NCI-H69 (cell line): ENCODE measurements at places on chromosomes 2 and 18.

DNA sequence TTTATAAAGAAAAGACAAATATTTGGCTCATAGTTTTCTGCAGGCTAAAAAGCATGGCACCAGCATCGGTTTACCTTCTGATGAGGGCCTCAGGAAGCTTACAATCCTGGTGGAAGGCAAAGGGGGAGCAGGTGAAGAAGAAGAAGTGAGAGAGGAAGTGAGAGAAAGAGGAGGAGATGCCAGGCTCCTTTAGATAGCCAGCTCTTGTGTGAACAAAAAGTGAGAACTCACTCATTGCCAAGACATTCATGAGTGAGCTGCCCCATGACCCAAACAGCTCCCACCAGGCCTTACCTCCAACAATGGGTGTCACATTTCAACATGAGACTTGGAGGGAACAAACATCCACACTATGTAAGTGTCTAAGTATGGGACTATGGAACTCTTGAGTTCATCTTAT, 14.3 kb downstream of the CCDC150 start:
- no peak for DNase-seq

DNA sequence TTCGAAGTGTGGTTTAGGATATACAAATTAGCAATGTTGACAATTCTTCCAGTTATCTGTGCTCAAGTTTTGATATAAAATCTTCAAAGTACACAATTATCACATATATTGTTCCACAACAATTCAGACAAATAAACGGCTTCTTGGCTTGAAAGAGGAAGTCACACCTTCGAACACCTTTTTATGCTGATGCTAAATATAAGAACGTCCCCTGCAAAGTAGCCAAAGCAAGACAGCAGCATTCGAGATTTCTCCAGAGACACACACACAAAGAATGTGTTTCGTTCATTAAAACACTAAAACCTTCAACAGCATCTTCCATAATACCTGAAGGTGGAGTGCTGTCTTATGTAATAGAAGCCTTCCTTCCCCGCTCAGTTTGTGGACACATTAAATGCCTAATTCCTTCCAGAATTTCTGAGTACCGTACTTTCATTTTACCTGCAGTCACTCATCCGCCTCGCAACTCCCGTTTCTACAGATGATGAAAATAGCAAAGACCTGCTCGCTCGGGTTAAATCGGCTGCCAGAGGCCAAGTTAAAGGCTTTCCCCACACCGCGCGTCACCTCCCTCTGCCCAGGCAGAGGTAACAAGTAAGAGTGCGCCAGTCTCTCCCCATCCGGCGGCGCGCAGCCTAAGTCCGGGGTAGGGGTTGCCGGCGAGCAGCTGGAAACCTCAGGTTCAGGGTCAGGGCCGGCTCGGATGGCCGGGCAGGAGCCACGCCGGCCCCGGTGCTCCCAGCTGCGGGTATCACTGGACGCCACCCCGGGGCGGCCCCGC, 847 bp downstream of the SERPINE2 start:
- DNase-seq = peak; percentile 66

GRCh38 chr2:234595829-234596228, 98.9 kb upstream of the ARL4C start:
- DNase-seq = no peak

DNA sequence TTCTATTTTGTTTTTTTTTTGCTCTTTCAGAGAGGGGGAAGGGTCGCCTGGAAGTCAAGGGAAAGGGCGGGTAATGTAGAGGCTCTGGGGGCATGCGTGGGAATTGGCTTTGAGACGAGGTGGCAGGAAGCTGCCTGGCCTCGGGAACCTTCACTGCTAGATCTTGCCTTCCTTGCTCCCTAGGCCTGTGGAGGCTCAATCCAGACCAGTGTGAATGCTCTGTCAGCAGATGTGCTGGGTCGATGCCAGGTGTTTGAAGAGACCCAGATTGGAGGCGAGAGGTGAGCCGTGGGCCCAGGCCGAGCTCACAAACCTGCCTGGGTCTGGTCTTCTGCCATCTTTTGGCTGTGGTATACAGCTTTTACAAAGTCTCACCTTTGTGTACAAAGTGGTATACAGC, 15.5 kb downstream of the CCT7 start:
- DNase-seq = no peak

DNA sequence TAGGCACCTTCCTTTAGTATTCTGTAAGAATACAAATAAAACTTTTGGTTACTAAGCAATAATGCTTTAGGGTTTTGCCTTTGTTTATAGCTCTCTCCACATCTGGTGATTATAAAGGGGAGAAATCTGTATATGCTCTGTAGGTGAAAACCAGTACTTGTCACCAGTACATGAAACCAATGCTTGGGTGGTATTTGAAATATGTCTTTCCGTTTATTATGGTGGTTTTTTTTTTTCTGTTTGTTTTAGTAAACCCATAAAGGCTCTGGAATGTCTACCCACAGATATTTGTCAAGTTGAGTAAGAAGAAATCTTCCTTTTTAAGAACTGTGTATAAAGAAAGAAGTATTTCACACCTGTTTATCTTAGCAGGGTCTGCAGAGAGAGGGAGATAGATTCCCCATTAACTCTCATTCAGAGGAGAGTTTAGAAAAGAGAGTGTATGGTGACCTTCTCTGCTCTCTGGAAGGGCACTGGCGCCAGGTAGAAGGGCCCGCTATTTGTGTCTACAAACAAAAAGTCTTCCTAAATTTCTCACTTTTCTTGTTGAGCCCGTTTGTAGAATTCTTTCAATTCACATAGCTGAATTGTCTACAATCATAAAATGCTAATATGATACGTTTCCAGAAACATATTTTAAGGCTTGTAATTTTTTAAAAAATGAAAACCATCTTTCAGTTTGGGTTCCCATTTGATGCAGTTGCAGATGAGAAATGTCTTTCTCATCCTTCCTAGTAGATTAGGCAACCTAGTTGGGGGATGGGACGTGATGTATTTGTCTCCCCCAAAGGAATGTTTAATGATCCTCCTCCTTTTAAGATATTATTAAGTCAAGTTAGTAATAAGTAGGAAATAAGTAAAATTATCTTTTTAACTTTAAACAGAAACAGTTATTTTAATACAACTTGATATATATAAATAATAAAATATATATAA, 33.9 kb downstream of the MAP3K20 start:
- DNase-seq = no peak

GRCh38 chr2:3626118-3626811, 31.4 kb downstream of the COLEC11 start:
- no peak for DNase-seq

GRCh38 chr2:121409388-121409787, 121.3 kb upstream of the RNU4ATAC start:
- DNase-seq = no peak

DNA sequence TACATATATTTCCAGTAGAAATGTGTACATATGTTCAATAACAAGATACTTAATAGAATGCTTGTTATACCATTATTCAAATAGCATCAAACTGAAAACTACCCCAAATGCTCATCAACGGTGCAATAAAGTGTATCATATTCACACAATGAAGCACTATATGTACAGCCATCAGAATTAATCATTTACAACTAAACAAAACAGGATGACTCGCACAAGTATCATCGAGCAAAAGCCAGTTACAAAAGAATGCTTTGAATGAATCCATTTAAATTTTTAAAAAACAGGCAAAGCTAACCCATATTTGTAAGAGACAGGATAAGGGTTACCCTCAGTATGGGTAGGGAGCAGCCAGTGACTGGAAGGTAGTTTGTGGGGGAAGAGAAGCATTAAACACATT, 132.8 kb upstream of the PDE1A start:
- DNase-seq = no peak

DNA sequence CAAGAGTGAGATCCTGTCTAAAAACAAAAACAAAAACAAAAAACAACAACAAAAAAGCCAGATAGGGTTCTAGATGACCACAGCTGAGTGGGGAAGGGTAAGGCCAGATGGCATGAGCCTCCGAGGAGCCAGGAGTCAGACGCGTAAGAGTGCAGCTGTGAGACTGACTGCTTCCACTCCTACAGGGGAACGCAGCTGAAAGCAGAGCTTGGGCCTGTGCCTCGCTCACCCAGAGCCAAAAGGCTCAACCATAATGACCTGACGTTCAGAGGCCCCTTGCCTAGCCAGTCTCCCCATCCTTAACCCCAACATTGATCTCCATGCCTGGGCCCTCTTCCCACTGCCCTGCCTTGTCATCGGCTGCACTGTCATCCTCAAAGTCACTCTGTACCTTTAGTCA, 26.5 kb upstream of the NCL start:
- no peak for DNase-seq

- DNase-seq = no peak
Measured at GRCh38 chr2:25328152-25329085, 13.3 kb downstream of the DNMT3A start.

DNA sequence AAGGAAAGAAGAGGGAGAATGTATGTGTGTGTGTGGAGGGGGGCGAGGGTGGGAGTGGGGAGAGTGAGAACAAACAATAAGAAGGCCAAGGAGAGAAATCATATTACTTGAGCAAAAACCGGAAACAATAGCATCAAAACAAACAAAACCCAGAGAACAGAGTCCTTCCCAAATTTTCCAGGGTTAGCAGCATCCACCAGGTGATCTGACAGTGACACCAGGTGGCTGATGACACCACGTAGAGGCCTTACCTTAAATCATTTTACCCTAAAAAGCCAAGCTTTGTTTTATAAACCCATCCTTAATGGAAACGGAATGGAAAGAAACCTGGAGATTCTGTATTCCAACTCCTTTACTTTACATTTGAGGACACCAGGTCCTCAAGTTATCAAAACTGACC, 42.9 kb downstream of the CDCA7 start:
- peak; percentile 37 for DNase-seq

- DNase-seq = no peak
Measured at GRCh38 chr2:109222422-109222821, 93.4 kb downstream of the SH3RF3 start.

- no peak for DNase-seq
Measured at GRCh38 chr2:160042054-160042453, 20.4 kb downstream of the PLA2R1 start.

- peak; percentile 11 for DNase-seq
Measured at GRCh38 chr2:173568054-173568453, 213.4 kb downstream of the CDCA7 start.

DNA sequence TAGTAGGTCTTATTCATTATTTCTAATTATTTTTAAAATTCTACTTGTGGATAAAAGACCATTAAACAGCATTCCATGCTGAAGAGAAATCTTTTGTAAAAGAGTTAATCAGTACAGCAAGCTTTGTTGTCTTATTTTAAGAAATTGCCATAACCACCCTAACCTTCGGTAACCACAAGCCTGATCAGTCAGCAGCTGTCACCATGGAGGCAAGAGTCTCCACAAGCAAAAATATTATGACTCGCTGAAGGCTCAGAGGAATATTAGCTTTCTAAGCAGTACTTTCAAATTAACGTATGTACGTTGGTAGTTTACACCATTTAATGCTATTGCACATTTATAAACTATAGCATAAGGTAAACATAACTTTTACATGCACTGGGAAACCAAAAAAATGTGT, 650.5 kb upstream of the LINC00305 start:
- DNase-seq = no peak

GRCh38 chr2:143375384-143375880, 246.2 kb downstream of the ARHGAP15 start:
- no peak for DNase-seq

DNA sequence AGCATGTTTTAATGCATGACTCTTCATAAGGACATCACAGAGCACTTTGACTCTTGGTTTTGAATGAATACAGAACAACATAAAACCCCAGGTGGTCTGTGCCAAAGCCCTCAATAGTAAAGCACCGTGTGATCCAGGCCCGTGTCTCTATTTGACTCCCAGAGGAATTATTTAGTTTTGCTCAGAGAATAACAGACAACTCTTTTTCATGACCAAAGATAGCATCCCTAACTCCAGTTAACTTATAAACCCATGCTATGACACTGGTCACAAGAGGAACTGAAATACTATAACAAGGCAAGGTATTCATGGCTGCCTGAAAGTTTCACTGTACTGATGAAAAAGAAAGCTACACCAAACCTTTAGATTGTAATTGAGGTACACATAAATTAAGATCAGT, 128.4 kb downstream of the IKZF2 start:
- no peak for DNase-seq

- no peak for DNase-seq
Measured at GRCh38 chr18:25446972-25447371, 95.0 kb upstream of the ZNF521 start.

DNA sequence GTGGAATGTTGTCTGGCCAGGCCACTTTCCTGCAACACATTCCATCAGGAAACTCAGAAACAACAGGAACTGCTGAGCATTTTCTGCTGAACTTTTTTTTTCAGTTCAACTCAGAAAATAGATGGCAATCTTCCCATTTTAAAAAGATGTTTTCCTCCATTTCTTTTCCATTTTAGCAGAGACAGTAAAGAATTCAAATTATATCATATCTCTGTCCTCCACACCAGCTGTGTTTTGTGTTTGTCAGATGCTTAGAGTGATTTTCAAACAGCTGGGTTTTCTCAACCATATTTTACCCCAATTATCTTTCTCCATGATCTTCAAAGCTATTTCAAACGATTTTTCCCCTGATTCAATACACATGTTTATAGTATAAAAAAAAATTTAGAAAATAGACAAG, 713.4 kb downstream of the LRRTM4 start:
- DNase-seq = no peak

DNA sequence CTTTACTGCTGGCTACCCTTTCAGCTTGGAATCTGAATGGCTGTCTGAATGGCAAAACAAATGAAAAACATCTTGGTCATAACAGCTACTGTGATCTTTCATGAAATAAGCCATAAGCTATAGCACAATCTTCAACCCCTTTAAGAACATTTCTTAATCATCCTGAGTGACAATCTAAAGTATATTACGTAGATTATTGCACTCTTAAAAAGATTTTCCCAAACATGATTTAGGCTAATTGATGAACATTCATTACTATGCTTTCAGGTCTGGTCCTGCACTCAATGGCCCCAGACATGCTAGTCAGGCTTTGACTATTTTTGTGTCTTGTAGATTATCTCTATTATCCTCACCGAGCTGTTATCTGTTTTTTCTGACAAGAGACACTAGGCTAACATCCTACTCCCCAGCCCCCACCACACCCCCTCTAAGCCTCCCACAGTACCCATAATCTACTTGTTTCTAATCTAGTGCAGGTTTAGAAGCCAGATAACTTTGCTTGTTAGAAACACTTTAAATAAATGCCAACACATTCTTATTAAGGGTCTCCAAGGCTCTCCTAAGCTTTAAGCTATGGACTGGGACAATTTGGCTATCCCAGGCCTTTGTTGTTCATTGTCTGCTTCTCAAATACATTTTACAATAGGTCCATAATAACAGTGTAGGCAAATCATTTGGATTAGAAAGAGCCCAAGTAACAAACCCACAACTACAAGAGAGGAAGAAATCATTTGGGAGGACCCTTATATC, 4.2 kb downstream of the SMAD2 start:
- no peak for DNase-seq
